ENCODE measurements at places on chromosomes 1 and 21. TPM values are rescaled to one million over a fixed set of nuclear protein-coding genes. Genes with fewer than 3 reads are reported as not detected.

DNA sequence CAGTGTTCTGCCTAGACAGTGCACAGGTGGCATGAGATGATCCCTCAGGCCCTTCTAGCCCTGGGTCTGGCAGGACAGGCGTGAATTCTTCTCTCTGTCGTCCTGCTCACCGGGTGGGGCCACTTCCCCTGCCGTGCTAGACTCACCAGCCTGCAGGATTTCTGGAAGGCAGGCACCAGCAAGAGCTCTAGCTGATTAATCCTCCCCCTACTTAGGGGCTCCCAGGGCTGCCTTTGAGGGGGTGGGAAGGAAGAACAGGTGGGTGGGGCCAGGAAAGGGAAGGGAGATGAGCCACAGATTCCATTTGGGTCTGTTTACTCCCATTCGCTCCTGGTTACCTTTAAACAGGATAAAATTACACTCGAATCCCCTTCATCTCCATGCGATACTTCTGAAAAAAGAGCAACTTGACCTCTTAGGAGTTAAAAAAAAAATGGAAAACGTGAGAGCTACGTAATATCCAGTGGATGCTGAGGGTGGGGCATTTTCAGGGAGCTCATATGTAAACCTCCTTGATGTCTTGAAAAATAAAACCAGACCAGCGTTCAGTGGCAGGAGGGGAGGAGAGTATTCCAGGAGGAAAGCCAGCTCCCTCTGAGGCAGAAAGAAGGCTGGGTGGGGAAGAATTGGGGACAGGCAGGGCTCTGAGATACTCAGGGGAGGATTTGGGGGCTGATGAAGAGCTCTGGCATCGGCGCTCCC is 665.5 kb downstream of the PTPRU start:
- DNase-seq, result no peak

- no peak for DNase-seq
Measured at GRCh38 chr1:169595764-169596711, 9.8 kb upstream of the F5 start.

- DNase-seq, result no peak
Measured at GRCh38 chr1:231643935-231644237, 17.3 kb downstream of the DISC1 start.

DNA sequence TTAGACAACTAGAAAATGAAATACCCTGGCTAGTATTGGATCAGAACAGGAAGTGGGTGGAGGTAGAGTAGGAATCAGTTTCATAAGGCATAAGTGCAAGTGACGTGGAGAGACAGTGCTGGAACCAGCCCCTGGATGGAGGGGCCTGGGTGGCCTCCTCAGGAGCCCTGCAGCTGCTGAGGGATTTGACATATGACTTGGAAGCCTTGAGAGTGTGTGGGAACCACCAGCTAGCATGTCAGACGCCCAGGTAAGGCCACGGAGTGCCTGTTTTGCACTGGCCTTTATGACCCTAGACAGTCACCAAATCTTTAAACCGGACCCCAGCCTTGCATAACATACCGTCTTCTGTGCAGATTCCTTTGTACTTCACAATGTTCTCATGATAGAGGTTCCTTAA is 94.4 kb downstream of the RAVER2 start:
- no peak for DNase-seq

DNA sequence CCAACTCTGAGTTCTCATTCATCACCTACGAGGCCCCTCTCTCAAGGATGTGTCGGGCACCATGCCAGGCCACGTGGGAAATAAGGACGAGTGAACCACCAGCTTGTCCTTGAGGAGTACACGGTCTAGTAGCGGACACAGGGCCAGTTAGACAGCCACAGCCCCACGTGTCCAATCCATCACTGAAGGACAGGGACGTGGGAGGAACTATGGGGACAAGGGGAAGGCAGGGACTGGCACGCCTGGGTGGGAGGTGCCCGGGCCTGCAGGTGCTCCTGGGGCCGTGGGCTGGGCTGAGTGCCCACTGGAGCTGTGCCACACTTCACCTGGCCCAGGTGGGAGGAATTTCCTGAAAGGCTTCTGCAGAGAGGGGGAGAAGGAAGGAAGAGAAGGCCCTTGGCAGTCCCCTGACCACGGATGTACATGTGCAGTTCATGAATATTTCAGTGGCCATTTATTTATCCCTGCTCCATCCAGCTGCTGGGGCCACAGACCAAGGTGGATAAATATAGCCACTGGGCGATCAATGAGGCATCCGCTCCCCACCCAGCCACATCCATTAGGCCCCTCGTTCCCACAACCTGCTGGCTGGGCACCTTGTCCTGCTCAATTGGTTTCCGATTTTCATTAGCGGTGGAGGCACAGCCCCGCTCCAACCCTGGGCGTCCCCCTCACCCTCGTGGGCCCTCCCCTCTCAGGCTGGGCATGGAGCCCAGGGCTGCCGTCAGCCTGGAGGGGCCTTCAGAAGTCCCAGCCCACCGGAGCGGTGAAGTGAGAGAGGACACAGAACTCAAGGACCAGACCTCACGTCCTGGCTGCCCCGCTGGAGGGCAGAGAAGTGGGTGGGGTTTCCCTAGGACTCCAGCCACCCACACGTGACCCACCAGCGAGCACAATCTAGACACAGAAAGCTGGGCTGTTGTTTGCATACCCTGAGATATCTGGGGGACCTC is 59.5 kb downstream of the CASZ1 start:
- no peak for DNase-seq

DNA sequence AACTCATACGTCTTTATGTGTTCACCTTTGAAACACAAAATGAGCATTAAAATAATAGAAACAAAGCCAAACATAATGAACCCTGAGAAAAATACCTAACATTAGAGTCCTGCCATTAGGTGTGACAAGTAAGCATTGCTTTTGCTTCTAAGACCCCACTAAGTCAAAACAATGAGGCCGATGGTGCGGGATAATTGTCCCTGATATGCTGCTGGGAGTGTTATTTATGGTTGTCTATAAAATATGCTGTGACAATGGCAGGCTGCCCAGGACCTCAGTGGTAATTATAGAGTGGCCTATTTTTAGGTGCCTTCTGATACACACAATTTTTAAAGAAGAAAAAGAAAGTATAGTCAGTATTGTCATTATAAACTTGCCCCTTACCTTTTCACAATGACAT is 1423.1 kb downstream of the AMY1C start:
- no peak for DNase-seq

- no peak for DNase-seq
Measured at GRCh38 chr1:214318956-214319736, 38.2 kb downstream of the SMYD2 start.

GRCh38 chr21:39034590-39035536 is 148.4 kb downstream of the PSMG1 start:
- DNase-seq, result no peak

GRCh38 chr1:183841550-183841949 is 36.6 kb downstream of the RGL1 start:
- DNase-seq, result no peak

- DNase-seq, result no peak
Measured at GRCh38 chr1:234924450-234925355, 203.9 kb downstream of the TOMM20 start.

GRCh38 chr1:81894867-81895266 is 94.1 kb downstream of the ADGRL2 start:
- no peak for DNase-seq

DNA sequence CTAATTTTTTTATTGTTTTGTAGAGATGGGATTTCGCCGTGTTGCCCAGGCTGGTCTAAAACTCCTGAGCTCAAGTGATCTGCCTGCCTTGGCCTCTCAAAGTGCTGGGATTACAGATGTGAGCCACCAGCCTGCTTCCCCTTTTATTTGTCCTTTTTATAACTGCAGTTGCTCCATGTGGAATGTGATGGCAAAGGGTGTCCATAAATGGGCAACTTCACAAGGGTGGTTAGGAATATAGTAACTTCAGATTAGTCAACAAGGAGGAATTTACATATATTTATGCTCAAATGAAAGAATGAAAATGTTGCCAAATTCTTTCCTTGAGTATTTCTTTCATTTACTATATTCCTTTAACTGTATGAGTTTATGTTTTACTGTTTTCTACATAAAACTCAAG is 182.9 kb downstream of the BACH1 start:
- DNase-seq, result no peak

DNA sequence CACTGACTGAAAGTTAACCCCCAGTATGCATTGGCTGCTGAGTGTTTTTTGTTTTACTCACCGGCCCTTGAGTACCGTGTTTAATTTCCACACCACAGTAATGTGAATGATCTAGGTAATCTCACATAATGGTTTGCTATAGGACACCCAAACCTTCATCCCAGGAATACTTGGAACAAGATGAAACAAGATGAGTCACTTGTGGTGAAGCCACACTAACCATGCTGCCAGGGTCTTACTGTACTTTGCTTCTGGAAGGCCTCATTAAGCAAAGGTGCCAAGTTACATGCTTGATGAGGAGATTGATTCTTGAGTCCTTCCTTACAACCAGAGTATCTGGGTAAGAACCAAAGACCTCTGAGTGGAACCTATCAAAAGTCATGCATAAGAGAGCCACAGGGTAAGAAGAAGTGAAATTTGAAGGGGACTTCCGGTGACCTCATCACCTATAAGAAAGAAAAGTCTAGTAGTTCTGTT is 163.3 kb downstream of the NRIP1 start:
- no peak for DNase-seq

ALX3 gene
- not detected for total RNA-seq

CGN gene
- total RNA-seq, result 0.12 TPM

LCE2C gene
- total RNA-seq, result not detected

KIF17 gene
- total RNA-seq, result 16.3 TPM

WNT2B gene
- 4.4 TPM for total RNA-seq

C4BPA gene
- total RNA-seq, result not detected

OR2W3 gene
- total RNA-seq, result not detected

CD48 gene
- total RNA-seq, result not detected

NOS1AP gene
- total RNA-seq, result 2.0 TPM

HIVEP3 gene
- 7.6 TPM for total RNA-seq

LHX8 gene
- not detected for total RNA-seq

All from glomerular endothelial cell (primary cell).